ENCODE measurements at places on chromosomes 5 and 9.

- no peak for DNase-seq
Measured at GRCh38 chr5:27516437-27516836, 478.1 kb upstream of the CDH9 start.

GRCh38 chr5:72096602-72097188 is 10.6 kb upstream of the MAP1B start:
- no peak for DNase-seq

DNA sequence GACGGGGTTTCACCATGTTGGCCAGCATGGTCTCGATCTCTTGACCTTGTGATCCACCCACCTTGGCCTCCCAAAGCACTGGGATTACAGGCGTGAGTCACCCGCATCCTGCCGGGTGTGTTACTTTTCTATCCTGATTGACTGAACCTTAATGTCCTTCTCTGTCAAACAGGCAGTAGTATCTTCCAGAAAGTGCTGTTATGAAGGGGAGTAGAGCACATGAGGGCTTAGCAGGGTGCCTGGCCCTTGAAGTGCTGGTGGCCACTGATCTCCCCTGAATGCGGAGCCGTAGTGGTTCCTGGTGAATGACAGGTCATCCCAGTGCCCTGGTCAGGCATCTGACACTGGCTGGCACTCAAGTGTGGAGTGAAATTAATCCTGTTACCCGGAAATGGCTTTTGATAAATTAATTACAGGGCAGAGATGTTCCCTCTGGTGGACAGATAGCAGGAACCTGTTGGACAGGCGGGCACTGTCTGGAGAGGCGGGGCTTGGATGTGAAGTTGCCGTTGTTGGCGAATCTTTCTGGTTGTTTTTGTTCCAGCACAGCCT is 28.4 kb downstream of the PRRC2B start:
- no peak for DNase-seq

GRCh38 chr5:44011518-44011917 is 377.7 kb downstream of the FGF10 start:
- DNase-seq = no peak

DNA sequence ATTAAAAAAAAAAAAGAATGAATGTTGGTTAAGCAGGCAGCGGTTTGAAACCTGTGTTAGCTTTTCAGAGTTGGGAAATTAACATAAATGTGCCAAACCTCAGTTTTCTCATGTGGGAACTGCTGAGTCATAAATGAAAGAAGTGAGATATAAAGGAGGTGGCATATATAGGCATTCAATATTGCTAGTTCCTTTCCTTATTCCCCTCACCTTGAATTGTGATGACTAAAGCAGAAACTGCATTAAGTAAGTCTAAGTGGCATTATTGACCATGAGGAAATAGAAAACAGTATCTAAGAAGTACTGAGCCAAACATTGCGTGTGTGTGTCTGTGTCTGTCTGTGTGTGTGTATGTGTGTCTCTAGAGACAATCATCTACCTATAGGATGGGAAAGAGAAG is 691.2 kb downstream of the TLR4 start:
- no peak for DNase-seq

DNA sequence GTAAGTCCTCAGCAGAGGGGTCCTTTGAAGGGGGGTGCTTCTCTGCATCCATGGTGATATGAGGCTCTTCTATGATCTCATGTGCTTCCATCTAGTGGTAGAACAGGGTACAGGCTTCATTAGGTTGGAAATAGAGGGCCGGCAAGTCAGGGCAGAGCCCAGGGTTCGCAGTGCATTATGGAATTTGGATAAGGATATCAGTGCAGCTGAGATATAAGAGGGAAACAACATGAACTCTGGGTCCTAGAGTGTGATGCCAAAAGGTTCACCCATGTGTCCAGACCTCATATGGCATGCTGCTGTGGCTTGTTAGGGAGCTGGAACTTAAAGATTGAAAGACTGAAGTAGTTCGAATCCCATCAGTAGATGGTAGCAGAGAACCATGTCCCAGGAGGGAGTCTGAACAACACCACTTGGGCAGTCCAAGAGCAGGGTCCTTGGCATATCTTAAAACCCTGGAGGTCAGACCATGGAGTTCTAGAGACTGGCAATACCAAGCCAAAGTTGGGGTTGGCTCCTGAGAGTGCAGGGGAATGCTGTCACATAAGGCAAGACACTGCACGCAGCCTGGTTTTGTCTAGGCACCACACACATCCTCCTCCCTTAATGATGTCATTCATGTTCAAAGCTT is 2.3 kb downstream of the FAM221B start:
- DNase-seq = peak; percentile 52

- no peak for DNase-seq
Measured at GRCh38 chr5:14906628-14907027, 35.0 kb upstream of the ANKH start.

GRCh38 chr9:36725777-36726356 is 153.2 kb downstream of the MELK start:
- DNase-seq = no peak

- DNase-seq = no peak
Measured at GRCh38 chr9:97786341-97786740, 66.7 kb upstream of the FOXE1 start.

DNA sequence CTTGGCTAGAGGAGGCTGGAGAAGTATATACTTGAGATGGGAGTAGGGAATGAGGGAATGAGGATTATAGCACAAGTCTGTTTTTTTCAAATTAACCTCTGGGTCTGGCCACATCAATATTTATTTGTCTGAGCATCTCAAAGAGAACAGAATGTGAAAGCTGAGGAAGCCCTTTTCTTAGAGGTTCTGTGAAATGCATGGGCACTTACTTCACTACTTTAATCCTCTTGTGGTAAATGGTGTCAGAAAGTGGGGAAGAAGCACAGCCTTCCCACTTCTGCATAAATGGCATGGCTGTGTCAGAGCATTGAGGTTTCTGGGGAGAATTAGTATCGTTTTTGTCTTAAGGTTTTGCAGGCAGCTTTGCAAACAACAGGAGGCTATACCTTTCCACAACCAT is 48.6 kb downstream of the SPATA31D1 start:
- no peak for DNase-seq
